ENCODE measurements at places on chromosomes 1 and 21.

DNA sequence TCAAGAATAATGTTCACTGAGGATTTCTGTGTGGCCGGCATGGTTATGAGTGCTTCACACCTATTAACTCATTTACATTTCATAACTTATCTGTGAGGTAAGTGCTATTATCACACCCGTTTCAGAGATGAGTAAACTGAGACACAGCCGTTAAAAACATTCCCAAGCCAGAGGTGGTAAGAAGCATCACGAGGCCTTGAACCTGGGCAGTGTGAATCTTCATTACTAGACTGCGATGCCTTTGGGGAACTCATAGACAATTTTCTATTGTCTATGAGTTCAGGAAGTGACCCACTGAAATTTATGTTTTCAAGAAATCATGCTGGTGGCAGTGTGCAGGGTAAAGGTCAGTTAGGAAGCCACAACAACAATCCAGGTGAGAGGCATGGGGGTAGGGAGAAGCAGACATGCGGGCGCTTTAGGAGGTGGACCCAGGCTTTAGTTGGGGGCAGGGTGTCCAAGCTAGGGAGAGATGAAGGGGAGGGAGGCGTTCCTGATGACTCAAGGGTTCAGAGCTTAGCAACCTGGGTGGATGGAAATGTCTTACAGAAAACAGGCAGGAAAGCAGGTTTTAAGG lies 14.5 kb downstream of the GNG12 start:
- no peak for DNase-seq

DNA sequence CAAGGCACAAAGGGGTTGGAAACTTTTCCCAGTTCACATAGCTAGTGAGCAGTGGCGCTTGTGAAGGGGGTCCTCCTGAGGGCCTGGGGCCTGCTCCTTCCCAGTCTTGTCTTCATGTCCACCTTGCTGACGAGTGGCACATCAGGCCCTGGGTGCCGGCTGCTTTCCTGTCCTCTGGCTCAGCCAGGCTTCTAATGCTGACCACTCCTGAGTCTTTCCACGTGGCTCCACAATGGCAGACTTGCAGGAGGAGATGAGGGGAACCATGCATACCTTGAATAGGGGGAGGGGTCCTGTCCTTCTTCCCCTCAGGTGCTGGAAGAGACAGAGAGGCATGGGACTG lies 38.7 kb downstream of the MAPKAPK2 start:
- DNase-seq = no peak

GRCh38 chr1:76901158-76901767 lies 34.0 kb downstream of the ST6GALNAC5 start:
- DNase-seq = peak; percentile 47

GRCh38 chr1:33515112-33515511 lies 42.7 kb downstream of the ZSCAN20 start:
- DNase-seq = no peak

DNA sequence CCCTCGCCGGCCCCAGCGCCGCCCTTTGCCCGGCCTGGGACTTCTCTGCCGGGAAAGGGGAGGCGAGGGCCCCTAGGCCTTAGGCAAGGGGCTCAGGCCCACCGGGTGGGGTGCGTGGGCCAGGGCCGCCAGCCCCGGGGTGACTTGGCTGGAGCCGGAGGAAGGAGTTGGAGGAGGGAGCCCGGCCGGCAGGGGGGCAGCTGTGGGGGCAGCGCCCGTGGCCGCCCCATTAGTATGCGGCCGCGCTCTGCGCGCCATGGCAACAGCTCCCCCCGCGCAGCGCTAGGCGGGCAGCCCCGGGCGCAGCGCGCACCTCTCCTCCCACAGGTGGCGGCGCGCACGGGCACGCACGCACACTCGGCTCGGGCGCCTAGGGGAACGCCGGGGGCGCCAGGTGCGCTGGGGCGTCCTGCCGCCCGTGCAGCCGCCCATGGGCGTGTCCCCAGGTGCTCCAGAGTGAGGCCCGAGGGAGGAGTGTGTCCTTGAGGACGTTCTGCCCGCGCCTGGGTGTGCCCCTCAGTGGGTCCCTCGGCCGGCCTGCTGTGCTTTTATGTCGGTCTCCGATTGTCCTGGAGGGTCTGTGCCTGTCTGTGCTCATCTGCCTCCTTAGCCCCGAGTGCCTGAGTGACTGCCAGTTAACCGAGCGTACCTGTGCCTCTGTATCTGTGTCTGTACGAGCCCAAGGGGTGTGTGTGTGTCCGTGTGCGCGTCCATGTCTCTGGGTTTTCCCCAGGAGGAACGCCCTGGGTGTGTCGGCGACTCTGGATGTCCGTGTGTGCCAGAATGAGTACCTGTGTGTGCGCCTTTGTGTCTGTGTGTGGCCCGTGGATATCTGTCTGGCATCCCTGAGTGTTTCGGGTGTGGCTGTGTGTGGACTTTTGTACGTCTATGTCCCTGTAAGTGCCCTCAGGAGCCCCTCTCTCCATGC lies 38.2 kb upstream of the WASF2 start:
- DNase-seq = peak; percentile 59

GRCh38 chr1:94119796-94120569 lies 965 bp downstream of the ABCA4 start:
- DNase-seq = no peak

DNA sequence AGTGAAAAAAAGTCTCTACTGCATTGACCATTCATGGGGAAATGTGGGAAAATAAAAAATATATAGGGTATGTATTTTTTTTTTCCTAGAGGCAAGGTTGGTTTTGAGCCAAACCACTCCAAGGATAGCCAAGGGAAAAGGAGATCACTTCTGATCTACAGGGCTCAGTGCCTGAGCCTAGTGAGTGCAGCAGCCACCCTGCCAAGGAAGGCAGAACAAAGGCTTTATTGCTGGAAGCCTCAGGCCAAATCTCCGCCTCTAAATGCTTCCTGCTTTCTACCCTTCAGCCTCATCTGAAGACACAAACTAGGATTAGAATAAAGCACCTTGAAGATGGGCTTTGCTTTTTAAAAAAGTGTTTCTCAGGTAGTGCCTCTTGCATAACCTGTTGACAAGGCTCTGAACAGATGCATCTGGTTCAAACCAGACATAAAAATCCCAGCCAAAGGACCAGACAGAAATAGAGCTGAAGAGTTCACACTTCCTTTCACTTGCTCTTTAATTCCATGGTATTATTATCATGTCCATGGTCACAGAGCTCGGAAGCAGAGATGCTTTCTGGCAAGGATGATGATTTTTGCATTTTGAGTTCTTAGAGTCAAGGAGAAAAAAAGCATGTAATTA lies 10.5 kb downstream of the C1orf115 start:
- no peak for DNase-seq

GRCh38 chr1:66624412-66625060 lies 90.6 kb downstream of the SGIP1 start:
- no peak for DNase-seq

GRCh38 chr1:242139442-242139841 lies 140.5 kb upstream of the MAP1LC3C start:
- DNase-seq = no peak

- no peak for DNase-seq
Observed at GRCh38 chr21:46308431-46308830, 15.2 kb downstream of the C21orf58 start.

- no peak for DNase-seq
Observed at GRCh38 chr1:166703141-166703540, 136.1 kb upstream of the POGK start.

DNA sequence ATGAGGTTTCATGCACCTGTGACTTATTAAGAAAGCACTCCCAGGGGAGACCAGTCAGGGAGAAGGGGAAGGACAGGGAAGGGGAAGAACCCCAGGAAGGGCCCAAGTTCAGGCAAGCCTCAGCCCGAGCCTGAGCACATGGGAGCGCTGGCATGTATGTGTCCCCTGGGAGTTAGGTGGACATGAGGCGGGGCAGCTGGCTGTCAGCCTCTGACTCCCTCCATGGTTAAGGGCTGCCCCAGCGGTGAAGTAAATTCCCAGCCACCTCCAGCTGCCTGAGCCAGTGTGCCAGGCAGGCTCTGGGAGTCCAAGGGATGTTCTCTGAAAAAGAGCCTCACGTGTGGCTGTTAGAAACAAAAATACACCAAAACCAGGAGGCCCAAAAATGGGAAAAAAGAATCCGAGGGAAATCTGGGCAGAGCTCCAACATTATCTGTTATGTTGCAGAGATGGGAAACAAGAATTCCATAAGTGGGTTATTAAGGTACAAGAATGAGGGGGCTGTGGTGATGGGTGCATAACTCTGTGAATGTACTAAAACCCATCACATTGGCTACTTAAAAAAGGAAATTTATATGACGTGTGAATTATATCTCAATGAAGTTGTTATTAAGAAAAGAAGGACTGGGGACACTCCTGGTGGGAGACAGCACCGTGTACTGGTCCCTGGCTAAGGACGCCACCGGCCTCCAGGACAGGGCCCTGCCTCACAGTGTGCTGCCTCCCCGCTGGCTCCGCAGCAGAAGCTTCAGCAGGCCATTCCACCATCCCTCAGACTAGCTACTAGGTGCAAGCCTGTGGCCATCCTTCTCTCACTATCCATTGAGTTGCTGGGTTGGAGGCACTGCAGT lies 18.7 kb downstream of the DMRTB1 start:
- no peak for DNase-seq
